ENCODE measurements at places on chromosomes 11 and 22.

- DNase-seq, result no peak
These were observed 1.5 kb downstream of the MAP6 start for GRCh38 chr11:75667255-75667830.

DNA sequence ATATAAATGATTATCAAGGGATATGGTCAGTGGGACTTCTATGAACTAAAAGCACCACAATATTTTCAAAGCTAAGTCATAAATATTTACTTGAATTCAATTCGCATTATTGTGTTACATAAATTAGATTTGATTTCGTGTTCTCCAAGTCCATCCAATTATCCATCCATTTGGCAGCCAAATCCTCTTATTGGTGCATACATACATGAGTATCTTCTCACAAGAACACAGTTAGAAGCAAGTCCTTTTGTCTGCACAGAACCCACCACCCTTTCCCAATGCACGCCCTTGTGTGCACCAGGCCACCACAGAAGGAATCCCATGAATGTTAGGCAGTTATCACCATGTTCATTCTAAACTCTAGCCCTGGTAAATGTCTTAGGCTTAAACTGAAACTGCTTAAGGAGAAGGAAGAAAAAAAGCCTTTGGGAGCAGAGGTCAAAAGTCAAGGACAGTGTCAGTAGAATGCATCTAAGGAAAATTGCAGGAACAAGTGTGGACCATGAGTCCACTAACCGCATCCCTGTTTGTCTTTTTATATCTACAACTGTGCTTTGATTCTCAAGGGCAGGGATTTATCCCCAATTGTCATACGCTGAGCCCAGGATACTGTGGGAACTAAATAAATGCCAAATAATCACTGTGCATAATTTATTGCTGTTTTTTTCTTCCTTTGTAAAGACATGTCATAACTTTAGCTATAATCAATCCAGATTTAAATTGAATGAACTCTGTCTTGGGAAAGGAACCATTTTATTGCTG, 108.2 kb upstream of the DDI1 start:
- DNase-seq, result peak; percentile 31

GRCh38 chr11:74735365-74735928, 4.2 kb upstream of the CHRDL2 start:
- no peak for DNase-seq

GRCh38 chr22:36368359-36368983, 19.3 kb downstream of the MYH9 start:
- DNase-seq, result peak; percentile 91

DNA sequence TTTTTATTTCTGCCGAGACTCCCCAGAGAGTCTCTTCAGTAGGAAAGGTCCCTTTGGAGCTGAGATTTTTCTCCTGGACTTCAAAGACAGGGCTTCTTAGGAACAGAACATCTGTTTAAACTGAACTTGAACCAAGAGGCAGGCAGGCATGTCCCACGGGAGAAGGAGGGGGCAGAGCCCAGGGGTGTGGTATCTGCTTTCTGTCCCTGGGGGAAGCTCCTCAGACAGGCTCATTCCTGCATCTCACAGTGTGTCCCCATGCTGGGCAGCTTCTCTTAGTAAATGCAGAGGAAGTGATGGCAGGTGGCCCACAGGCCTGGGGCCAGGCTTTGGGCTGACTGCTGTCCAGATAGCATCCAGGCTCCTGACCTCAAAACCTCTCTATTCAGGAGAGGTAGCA, 47.3 kb downstream of the TSPAN18 start:
- no peak for DNase-seq

- no peak for DNase-seq
These were observed 211.9 kb downstream of the MYO18B start for GRCh38 chr22:25953919-25954318.

GRCh38 chr11:5727691-5728090, 8.6 kb upstream of the OR56B1 start:
- no peak for DNase-seq

GRCh38 chr22:40081662-40082061, 86.9 kb downstream of the FAM83F start:
- DNase-seq, result no peak

GRCh38 chr22:49164773-49165320, 662.8 kb downstream of the BRD1 start:
- DNase-seq, result no peak

GRCh38 chr22:39940757-39941305, 19.4 kb upstream of the TMA7B start:
- DNase-seq, result no peak

GRCh38 chr22:27911330-27911729, 7.7 kb downstream of the PITPNB start:
- no peak for DNase-seq

DNA sequence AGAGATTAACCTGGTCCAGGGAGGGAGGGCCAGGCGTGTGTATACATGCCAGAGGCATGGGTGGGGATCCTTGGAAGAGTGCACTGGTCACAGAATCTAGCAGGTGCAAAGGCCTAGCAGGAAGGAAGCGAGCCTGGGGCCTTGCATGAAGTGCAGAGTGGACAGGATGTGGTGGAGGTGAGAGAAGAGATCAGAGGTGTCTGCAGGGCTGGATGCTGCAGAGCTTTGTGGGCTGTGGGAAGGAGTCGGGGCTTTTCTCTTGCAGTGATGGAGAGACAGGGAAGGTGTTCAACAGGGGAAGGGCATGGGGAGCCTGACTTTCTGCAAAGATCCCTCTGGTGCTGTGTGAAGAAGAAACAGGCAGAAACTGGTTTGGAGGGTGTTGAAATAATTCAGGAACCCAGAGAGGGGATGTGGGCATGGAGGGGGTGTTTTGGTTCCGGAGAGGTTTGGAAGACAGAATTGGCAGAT, 2.5 kb upstream of the TPST2 start:
- no peak for DNase-seq

GRCh38 chr11:121793916-121794315, 322.1 kb downstream of the BLID start:
- DNase-seq, result no peak

DNA sequence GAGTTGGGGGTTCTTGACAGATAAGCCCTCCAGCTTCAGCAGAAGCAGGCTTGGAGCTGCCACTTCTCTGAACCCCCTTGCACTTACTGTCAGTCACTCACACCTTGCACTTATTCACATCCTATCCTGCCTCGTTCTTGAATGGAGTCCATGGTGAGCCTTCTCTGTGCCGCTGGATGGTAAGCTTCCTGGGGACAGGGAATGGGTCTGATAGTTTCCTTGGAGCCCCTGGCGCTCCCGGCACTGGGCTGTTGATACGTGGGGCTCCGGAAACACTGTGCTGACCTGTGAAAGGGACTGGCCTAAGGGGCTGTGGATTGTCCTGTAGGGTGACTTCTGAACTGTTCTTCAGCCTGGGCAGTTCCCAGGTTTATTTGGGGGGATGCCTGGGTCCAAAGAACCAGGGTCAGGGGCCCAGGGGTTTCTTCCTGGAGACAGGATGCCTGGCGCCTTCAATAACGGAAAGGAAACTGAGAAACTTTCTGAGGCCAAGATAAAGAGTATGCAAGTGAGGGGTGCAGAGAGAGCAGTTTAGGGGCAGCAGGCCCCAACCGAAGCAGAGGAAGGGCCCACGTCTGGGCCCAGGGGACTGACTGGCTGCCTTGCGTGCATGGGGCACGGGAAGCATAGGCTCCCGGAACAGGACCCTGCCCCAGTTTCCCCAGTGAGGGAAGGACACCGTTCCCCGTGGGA, 709 bp upstream of the ST3GAL4 start:
- no peak for DNase-seq

DNA sequence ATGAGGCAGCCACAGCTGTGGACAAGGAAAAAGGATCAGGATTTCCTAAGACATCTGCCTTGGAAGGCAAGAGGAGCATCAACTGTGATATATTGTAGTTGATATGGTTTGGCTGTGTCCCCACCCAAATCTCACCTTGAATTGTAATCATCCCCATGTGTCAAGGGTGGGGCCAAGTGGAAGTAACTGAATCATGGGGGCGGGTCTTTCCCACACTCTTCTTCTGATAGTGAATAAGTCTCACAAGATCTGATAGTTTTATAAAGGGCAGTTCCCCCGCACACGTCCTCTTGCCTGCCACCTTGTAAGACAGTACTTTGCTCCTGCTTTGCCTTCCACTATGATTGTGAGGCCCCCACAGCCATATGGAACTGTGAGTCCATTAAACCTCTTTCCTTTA, 10.2 kb downstream of the RIC8A start:
- no peak for DNase-seq

- DNase-seq, result no peak
These were observed 179.2 kb upstream of the ZC3H12C start for GRCh38 chr11:109914038-109914437.

- peak; percentile 10 for DNase-seq
These were observed 133.5 kb downstream of the CD44 start for GRCh38 chr11:35272391-35272902.

- no peak for DNase-seq
These were observed 3.6 kb downstream of the SLC43A1 start for GRCh38 chr11:57511741-57512430.

DNA sequence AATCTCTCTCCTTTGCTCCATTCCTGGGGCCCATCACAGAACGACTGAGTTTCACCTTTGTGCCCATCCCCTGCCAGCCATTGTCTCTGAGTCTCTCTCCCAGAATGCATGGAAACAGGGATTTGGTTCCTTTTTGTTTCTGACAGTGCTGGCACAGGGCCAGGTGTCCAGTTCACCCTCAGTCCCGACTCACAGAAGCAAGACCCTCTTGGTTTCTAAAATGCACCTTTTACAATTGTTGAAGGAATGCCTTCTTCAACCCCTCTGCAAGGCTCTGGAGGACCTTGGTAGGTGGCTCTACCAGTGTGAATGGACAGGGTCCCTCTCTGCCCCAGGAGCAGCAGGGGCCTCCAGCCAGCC, 5.1 kb upstream of the MYEOV start:
- no peak for DNase-seq

DNA sequence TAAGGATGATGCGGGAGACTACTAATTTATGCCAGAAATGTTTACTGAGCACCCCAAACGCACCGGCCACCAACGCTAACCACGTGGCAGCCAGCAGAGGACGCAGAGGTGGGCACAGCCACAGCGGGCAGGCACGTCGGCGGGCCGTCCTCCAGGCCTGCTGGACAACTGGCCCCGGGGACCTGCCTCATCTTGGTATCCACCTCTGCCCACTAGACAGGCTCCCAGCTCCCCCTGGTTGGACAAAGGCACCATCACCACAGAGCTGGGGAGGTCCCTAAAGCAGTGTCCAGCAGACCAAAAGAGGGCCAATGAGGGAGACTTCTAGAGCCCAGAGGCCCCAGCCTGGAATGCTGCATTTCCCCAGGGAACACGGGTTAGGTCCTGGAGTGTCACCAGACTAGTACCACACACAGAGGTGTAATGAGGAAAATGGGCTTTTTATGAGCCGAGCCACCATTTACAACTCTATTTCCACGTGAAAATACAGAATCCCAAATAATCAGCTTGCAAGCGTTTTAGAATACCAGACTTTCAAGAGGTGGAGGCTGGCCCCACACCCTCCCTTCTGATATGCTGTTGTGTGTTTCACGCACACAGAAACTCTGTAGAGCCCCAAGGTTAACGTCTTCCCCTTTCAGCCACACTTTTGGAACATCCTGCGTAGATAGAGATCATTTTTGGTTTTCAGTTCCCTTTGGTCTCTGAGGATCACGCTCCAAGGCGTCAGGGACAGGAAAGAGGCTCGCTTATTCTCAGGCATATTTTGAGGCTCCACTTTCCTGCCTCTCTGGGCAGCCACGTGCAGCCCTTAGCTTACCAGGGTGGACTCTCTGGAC, 23.7 kb upstream of the BID start:
- DNase-seq, result no peak

DNA sequence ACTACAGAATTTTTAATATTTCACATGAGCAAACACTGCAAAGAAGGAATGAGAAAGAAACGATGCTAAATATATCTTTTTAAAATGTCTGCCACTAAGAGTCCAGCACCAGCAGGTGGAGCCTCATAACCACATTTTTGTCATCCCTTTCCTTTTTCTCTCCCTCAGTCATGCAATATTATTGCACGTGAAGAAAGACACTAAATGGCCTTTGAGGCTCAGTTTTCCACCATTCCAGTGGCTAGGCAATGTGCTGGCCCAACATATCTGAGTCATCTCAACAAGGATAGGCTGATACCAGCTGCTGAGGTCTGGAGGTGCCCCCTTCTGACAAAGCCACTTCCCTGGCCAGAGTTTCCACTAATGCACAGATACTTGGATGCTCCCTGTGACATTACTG, 1.8 kb downstream of the ALKBH8 start:
- peak; percentile 55 for DNase-seq

DNA sequence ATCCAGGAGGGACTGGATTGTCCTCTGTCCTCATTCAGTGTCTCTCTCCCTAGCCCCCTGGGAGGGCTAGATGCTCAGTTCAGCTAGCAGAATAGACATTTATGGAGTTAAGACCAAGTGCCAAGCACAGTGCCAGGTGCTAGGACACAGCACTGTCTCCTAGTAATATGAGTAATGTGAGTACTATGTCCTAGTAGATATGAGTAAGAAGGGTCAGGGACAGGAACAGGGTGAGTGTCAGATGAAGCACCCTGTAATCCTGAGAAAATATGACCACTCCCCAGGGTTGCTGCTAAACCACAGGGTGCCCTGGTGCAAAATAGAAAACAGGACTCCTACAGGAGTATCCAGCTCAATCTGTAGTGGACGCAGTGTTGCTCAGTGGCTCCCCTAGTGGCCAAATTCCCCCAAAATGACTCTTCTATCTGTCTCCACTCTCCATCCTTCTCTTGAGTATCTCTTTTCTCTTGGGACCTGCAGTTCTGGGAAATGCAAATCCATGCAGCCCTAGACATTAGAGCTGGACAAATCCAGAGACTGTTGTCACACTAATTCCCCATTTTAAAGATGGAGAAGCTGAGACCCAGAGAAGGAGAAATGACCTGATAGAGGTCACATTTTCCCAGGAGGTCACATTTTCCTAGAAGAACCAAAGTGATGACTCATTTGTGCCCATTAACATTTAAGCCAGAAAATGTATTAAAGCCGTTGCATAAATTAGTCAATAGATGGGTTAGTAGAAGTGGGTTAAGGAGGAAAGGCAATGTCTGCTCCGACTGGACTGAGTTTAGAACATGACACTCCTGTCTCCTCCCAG, 214.3 kb downstream of the NXPE2 start:
- DNase-seq, result no peak

GRCh38 chr11:75140269-75141138, 10.4 kb upstream of the SLCO2B1 start:
- no peak for DNase-seq

- DNase-seq, result no peak
These were observed 41.1 kb downstream of the BMAL1 start for GRCh38 chr11:13318498-13319295.

All from amniotic epithelial cell (primary cell).